ENCODE measurements at places on chromosomes 2 and 18.

DNA sequence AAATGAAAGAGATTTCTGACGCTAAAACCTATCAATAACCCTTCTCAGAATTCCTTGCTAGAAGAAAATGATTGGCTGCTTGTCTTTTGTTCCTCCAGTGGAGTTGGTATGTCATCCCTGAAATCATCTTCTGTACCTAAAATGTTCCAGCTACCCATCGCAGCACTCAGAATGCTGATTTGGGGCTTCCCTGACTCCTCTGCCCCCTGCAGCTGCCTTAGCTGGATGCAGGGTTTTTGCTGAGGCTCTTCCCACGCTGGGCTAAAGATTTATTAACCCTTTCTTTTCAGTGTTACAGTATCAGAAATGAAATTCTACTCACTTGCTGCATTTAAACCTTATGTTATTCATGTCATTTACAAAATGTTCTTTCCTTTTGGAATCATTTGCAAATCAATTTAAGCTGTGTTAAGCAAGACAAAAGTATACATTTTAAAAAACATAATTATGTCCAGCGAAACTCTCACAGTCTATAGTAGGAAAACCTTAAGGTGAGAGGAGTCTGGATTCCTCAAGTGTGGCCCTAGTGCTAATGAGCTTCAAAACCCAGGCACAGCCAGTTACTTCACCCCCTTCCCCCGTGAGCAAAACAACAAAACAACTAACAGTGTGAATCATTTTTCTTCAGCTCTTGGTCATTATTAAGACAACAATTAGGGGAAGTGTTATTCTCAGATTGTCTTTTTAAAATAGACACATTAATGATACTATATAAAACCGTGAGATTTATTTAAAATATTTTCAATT is 32.8 kb downstream of the PKP4 start:
- no peak for DNase-seq

GRCh38 chr2:29242621-29243375 is 127.6 kb downstream of the CLIP4 start:
- DNase-seq = no peak

GRCh38 chr2:40513201-40513600 is 61.3 kb upstream of the SLC8A1 start:
- no peak for DNase-seq

- no peak for DNase-seq
These were observed at the start of gene NGEF for GRCh38 chr2:233013027-233013461. Gene NGEF (minus strand): TSS chr2:233013256. CDS start chr2:232974890, 38,366 bp downstream.

GRCh38 chr2:71700658-71701397 is 247.5 kb downstream of the DYSF start:
- DNase-seq = peak; percentile 53

GRCh38 chr2:125656190-125656589 is 999.8 kb upstream of the GYPC start:
- no peak for DNase-seq

DNA sequence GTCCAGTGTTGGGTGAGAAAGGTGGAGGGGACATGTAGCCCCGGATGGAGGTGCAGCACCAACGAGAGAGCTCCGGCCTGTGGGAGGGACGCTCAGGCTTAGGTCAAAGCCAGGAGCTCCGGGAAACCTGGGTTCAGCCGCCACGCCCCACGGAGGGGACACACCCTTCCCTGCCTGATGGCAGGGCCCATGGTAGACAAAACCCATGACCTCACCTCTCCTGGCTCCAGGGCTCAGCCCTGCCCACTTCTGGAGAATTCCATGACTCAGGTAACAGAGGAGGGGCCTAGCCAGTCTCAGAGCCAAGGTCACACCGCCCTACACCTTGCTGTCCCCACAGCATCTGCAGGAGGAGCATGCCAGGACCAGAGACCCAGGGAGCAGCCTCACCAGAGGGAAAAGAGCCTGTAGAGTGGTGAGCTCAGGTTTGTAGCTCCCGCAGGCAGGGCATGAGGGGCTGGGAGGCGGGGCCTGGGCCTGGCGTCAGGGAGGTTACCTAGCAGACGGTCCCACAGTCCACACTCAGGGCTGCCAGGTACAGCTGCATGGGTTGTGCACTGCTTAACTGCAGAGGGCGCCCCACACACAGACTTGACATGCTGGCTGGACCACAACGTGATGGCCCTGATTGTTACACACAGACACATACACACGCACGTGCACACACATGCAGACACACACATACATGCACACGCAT is 70.8 kb upstream of the SMAD7 start:
- no peak for DNase-seq

DNA sequence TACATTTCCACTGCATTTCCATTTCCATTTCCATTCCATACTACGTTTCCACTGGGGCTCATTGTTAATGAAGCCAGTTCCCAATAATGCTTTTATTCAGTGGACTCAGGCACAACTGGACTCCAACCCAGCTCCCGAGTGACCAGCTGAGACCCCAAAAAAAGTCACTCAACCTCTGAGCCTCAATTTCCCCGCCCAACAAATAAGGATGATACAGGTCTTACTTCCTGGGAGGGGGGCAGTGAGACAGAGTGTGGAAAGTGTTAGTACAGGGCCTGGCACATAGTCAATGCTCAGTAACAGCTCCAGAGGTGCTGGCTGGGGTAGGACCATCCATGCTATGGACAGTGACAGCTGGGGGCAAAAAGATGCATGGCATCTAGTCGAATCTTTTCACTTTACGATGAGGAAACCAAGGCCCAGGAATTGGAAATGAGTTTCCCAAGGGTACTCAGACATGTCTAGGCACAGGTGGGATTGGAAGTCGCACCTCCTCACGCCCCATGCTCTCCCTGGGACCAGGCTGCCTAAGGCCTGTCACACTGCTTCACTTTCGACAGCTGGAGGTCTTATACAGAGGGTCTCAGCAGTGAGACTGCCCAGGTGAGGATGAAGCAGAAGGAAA is 226.5 kb downstream of the ANAPC1 start:
- no peak for DNase-seq

- DNase-seq = no peak
These were observed 48.8 kb downstream of the SLC9A2 start for GRCh38 chr2:102668171-102668570.

DNA sequence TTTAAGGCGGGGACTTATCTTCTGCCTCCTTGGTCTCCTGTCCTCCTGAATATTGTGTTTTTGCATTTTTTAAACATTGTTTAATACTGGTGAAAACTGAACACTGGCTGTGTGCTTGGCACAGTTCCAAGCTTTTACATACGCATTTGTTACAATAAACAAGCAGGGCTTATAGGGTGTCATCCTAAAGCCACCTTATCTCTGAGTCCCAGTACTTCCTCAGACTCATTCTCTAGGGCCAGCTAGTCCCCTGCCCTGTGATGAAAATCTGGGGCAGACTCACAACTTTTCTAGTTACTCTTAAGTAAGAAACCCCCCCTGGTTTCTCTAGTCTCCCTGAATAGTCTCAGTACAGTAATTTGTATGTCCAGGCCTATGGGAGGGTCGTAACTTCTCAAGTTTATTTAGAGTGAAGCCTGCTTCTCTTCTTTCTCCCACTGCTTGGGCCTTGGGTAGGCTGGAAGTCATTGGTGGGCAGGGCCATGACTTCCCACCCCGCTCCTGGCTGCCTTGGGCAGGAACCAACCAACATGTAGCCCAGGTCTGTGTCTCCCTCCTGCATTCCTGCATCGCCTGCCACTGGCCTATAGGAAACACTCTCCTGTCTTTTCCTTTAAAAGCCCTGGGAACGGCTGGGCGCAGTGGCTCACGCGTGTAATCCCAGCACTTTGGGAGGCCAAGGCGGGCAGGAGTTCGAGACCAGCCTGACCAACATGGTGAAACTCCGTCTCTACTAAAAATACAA is 7.7 kb upstream of the KCNE4 start:
- no peak for DNase-seq

DNA sequence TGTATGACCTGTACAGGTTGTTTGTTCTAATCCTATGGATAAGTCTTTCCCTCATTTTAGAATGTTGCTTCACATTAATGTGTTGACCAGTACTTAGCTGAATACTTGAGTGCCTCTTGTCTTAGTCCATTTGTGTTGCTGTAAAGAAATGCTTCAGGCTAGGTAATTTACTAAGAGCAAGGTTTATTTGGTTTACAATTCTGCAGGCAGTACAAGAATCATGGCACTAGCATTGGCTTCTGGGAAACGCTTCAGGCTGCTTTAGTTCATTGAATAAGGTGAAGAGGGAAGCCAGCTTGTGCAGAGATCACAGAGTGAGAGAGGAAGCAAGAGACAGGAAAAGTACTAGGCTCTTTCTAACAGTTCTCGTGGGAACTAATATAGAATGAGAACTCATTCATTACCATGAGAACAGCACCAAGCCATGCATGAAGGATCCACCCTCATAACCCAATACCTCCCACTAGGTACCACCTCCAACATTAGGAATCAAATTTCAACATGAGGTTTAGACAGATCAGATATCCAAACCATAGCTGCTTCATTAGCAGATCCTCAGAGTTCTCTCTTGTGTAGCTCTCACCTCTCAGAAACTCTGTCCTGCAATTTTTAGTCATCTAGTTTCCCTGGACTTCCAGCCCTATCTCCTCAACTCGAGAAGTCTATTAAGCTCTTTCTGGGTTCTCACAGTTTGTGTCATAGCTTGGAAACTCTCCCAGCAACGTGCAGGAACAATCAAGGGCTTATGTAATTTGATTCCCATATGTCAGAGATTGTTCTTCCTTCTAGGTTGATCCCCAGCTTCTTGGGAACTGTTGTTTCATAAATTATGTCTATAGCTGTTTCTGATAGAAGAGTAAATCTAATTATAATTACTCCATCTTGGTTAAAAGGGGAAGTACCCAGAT is 2082.3 kb upstream of the CELF4 start:
- peak; percentile 46 for DNase-seq

GRCh38 chr2:160484859-160485520 is 8.6 kb downstream of the RBMS1 start:
- DNase-seq = no peak

- peak; percentile 65 for DNase-seq
These were observed 9.0 kb upstream of the TMBIM1 start for GRCh38 chr2:218301176-218301819.

GRCh38 chr18:12408247-12408869 is 629 bp downstream of the PRELID3A start:
- no peak for DNase-seq

- no peak for DNase-seq
These were observed 114.7 kb downstream of the SH3BP4 start for GRCh38 chr2:235066490-235066889.

GRCh38 chr18:48948112-48949049 is 2.4 kb downstream of the SMAD7 start:
- DNase-seq = peak; percentile 72

DNA sequence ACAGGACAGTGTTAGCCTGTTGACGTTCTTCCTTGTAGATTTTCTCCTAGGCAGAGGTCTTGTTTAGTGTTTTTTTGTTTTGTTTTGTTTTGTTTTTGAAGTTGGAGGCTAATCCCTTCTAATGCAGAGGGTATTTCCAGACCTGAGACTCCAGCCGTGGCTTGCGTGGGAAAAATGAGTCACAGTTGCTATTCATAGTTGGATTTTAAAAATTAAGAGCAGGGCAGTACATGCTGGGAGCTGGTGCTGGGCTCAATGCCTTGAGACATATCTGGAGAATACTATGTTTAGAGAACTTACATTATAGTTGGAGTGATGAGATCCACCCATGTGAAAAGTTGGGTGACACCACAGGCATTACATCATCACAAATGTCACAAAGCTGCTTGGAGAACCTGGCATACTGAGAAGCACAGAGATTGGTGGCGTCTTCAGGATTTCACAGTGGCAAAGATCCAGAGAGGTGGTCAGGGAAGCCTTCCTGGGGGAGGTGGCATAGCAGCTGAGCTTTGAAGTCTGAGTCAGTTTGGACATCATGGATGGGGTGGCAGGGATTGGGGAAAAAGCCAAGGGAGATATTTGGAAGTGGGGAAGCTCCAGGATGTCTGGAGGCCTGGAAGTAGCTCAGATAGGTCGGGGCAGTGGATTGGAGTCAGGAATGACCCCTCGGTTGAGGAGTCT is 249.4 kb downstream of the LOXHD1 start:
- DNase-seq = peak; percentile 12

- peak; percentile 31 for DNase-seq
These were observed 128.8 kb upstream of the MSH6 start for GRCh38 chr2:47653902-47654789.

DNA sequence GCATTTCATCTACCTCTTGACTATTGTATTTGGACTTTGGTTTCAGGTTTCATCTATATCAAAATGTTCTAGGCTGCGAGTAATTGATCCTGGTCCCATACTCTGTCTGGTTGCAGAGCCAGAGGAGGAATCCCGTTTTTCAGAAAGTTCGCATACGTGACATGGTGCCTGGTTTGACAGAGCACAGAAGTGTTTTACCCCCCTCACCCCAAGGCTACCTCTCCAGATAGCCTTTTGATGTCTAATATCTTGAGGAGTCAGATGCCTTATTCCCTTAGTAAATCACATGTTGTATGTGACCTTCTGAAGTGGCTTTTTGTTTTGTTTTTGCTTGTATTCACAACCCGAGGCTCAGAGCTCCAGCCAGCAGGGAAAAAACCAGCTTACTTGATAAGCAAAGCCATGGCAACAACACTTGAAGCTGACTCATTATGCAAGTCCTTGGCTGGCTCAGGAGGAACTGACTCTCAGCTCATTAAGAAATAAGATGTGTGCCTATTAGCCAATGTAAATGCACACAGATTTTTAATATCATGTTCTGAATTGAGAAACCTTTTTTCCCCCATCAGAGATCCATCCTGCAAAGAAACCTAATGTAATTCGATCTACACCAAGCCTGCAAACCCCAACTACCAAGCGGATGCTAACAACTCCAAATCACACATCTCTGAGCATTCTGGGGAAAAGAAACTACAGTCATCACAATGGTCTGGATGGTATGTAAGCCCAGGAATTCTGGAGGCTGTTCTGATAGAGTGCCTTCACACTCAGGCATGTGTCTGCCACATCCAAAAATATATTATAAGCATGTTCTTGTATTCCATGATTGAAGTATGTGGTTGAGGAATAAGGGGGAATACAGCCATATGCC is 41.4 kb downstream of the OXER1 start:
- DNase-seq = peak; percentile 43

DNA sequence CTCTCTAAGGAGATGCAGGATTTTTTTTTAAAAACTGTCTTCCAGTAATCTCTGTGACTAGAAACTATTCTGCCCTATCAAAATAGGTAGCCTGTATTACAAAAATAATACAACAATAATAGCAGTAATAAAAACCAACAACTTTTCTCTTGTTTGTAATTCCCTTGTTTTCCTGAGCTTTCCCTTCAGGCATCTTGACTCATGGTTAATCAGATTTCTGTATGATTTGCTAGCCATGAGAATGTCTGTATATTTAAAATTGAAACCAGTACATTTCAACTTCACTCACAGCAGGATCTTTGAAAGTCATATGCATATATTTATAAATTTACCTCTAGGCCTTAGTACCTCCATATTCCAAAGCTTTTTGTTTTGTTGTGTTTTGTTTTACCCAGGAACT is 38.2 kb downstream of the SLC4A10 start:
- no peak for DNase-seq

GRCh38 chr2:55311444-55311870 is 42.4 kb upstream of the MTIF2 start:
- peak; percentile 6 for DNase-seq

Measured in COLO829 (cell line).